ENCODE measurements at places on chromosomes 16 and 17. TPM values are rescaled to one million over a fixed set of nuclear protein-coding genes. Genes with fewer than 3 reads are reported as not detected.

SLFN14 gene
- not detected for total RNA-seq

ODAD4 gene
- total RNA-seq, result not detected

LRRC36 gene
- total RNA-seq, result 33.0 TPM

TNP2 gene
- total RNA-seq, result not detected

SP6 gene
- 0.92 TPM for total RNA-seq

GPR142 gene
- not detected for total RNA-seq

FKBP10 gene
- 45.3 TPM for total RNA-seq

NGFR gene
- not detected for total RNA-seq
